IPS-NIHi11 (cell line): ENCODE measurements at places on chromosomes 2 and 18.

GRCh38 chr2:159137511-159138241 lies 148.8 kb downstream of the WDSUB1 start:
- no peak for DNase-seq

DNA sequence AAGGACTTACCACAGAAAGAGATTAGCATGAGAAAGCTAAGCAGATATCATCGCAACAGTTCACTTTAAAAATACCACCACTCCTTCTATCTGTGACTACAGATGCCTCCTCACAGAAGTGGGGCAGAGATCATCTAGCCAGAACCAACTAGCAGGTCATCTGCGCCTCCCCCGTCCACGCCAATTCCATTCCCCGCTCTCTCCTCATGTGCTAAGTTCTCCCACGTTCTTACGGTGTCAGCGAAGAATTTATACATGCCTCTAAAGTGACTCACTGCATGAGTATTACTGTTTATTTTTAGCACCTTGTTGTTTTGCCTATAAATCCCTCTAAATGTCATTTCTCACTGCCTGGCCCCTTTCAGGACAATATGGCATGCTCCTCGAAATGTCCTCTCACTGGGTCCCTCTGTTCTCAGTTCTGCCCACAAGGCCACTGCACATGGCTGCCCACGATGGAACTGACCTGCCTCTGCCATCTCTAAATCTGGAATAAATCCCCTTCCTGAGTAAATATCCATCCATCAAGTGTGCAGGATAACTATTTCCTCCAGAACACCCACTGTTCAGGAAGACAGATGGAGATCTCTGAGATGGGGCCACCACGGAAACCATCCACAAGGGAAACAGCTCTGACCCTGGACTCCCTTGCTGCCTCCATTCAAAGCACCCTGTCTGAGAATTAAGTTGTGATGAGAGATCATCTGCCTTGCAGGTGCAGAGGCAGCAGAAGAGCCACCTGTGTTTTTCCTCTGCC lies 137.7 kb downstream of the IRS1 start:
- no peak for DNase-seq

DNA sequence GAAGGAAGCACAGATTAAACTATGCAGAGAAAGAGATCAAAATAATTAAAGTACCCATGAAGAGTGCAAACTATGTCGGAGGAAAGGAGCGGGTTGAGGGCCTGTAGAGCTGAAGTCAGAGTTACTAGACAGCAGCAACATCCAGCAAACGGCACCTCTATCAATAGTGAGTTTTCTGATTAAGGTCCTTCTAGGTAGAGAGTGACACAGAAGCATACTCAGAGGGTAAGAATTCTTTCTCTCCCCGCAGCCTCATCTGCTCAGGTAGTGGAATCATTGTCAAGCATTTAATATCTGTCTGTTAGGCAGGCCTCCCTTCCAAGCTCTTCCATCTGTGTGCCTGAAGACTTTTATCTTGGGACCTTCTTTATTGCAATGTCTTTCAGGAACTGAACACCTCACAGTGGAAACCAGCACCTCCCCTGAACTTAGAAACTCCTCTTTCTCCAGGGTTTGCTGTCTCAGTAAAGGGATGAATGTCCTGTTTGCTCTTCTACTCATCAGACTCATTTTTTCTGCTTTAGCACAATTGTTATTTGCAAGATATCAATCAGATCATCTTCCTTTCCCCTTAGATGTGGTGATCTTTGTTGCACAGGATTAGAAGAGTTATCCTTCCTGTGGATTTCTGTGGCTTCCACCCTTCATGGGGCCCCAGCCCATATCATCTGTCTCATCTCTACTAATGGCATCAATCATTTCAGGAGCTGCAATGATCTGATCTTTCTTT lies 28.8 kb downstream of the SP140 start:
- no peak for DNase-seq

GRCh38 chr2:98952966-98953365 lies 16.9 kb upstream of the CRACDL start:
- DNase-seq, result no peak

- DNase-seq, result no peak
Measured at GRCh38 chr2:208496129-208496528, 89.5 kb downstream of the PTH2R start.

GRCh38 chr2:195094330-195094729 lies 562.7 kb upstream of the SLC39A10 start:
- DNase-seq, result no peak

- no peak for DNase-seq
Measured at GRCh38 chr2:204732019-204732418, 186.7 kb downstream of the PARD3B start.

DNA sequence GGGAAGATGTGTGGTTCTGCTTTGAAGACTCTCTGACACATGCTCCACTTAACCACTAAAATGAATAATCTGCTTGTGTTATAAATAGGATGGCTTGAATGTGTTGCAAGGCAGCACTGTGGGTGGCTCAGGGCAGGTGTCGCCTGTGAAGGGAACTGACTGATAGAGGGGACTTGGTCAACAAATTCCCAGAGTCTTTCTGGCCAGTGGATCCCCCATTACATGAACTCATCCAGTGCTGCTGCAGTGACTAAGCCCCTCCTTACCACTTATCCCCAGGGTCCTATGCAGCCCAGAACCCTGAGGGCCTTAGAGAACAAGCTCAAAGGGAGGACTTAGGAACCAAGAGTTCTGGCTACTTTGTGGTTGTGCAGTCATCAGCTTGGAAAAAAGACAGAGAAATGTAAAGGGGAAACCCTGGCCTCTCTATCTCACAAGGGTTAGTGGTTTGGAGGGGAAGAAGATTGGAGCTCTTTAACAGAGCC lies 226.2 kb upstream of the TNP1 start:
- no peak for DNase-seq

DNA sequence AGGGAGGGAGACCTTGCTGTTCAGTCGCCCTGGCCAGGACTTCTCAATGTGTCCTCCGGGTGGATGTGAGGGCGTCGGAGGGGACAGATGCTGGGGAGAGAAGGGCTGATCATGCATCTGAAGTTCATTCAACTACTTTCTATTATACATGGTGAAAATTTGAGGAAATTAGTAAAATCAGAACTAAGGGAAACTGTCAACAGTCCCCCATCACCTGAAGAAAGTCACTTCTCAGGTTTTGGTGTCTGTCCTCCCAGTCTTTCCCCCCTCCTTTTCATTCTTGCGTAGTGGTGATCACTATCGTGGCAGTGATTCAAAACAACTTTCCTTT lies 17.4 kb upstream of the ACKR3 start:
- no peak for DNase-seq

DNA sequence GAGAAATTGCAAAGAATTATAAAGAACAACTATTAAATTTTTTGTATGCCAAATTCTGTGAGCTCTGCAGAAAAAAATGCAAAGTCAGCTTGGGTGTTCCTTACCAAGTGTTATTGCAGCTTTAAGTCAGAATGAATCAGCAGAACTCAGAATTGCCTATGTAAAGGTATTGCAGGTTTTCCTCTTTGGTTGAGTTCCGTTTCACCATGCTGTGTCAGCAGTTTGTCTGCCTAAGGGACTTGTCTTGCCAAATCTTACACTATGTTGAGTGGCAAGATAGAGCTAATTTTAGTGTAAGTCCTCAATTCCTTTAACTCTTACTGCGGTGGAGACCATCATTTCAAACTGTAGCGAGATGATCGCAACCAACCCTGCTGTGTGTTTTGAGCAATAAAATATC lies 38.8 kb downstream of the ADAM23 start:
- DNase-seq, result no peak

- DNase-seq, result no peak
Measured at GRCh38 chr18:35861367-35862118, 110.9 kb upstream of the RMP24 start.

- DNase-seq, result no peak
Measured at GRCh38 chr2:220590476-220590875, 963.0 kb downstream of the SLC4A3 start.

GRCh38 chr2:10347562-10347948 lies 44.9 kb downstream of the HPCAL1 start:
- DNase-seq, result no peak

DNA sequence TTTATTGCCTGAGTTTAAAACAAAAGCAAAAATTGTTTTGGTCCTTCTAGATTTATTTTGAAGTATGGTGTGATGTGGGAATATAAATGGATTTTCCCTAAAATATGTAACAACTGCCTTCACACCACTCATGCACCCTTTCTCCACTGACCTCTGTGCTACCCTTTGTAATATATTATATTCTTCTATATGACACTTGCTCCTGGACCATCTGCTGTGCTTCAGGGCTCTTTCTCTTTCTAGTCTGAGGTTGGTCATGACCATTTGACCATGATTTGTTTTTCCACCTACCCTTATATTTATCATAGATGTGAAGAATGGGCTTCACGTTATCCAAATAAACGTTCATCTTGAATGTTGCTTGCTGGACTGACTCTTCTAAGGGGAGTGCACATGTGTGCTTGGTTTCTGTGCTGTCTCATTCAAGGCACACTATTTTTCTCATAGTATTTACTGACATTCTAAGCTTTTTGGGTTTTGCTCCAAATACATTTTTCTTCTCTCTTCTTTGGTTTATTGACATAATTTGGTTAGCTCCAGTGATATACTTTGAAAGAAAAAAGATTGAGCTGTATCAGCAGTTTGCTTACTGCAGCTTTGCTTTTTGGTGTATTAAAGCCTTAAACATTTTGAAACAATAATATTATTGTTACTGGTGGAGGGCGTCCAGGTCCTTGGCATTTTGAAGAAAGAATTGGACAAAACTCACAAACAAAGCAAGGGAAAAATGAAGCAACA lies 61.8 kb downstream of the VWA3B start:
- DNase-seq, result no peak

- no peak for DNase-seq
Measured at GRCh38 chr2:696999-697627, 19.9 kb upstream of the TMEM18 start.

DNA sequence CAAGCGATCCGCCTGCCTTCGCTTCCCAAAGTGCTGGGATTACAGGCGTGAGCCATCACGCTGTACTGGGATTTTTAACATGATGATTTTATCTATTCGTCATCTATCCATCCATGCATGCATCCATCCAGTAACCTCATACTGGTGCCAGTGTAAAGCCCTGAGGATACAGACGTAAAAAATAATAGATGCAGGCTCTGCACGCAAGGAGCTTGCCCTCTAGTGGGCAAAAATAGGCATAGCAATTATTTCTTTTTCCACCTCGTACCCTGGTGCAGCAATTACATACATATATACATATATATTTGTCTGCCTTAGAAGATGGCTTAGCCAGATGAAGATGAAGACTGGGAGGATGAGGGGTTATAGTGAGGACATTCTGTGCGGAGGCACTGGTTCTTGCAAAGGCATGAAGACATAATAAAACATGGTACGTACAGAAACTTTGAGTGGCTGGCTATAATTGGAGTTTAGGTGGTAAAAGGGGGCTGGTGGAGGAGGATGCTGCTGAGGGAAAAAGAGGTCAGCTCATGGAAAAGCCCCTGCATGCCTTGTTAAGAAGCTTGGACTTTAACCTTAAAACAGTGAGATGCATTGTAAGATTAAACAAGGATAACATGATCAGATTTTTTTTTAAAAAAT lies 19.6 kb upstream of the RPIA start:
- DNase-seq, result peak; percentile 70

DNA sequence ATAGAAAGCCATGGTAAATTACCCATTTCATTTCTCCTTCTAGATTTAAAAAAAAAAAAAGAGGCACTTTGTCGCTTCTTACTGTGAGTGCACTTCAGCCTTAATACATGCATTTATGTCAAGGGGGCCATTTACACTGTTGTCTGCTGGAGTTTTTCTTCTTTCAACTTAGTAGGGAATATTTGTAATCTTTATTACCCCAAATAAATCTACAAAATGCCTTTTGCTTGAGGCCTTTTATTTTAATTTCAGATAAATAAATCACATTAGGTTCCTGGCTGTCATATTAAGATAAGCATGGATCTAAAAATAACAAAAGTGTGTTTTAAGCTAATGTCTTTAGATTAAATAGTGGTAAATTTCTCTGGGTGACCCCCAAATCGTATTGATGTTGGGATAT lies 276.0 kb downstream of the NCKAP5 start:
- no peak for DNase-seq

DNA sequence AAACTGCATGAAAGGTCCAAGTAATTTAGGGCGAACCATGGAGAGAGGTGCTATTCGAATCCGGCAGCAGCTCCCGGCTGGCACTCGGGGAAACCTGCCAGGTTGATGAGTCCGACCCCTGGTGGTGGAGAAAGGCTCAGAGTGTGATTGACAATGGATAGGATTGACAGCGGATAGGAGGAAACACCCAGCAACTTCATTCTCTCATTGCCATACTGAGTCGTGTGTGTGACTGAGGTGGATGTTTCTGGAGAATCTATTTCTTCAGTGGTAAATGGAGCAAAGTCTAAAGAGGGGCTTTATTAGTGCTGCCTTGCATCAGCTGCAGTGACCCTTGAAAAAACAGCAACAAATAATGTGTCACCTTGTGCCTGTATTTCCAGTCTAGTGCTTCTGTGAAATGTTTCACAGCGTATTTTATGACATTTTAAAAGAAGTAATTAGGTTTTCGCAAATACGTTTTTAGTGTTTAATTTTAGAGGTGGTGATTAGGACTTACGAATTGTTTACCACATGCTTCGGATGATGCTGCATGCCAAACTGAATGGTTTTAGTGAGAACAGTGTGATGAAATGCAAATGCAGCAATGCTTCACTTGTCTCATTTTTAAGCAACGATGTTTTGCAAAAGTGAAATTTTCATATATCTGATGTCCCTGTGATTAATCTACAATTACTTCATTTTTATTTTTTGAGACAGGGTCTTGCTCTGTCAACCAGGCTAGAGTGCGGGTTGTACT lies 102.0 kb downstream of the DCDC2C start:
- DNase-seq, result peak; percentile 72

DNA sequence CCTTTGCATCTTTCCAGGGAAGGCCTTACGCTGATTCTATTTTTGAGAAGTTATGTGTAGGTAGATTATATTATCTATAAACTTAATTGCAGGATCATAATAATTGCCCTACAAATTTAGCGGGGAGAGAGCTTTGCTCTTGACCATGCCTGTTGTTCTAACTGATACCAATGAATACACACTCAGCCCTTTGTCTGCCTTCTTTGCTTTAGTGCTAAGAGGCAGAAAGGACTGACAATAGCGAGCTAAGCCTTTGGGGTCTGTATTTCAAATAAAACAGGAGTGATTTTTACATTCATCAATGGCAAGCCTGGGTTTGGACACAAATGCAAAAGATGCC lies 115.3 kb upstream of the STON1 start:
- DNase-seq, result no peak

DNA sequence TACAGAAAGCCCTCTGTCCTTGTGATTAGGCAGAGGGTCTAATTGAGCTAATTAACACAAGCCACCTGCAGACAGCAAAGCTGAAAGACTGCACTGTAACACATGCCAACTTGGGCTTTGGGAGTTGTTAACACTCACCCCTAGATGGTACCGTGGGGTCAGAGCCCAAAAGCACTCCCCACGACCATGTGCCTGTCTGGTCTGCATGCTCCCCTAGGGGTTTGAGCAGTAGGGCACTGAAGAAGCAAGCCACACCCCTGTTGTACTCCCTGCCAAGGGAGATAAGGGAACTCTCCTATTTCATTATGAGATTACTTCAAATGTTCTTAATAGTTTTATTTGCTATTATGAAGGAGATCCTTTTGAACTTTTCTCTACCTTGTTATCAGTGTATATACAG lies 560.1 kb upstream of the FSHR start:
- no peak for DNase-seq

GRCh38 chr2:109369671-109370191 lies 240.7 kb downstream of the SH3RF3 start:
- DNase-seq, result no peak

- DNase-seq, result no peak
Measured at GRCh38 chr2:83874712-83875430, 584.2 kb downstream of the SUCLG1 start.
